Mesothelial cell of epicardium (in vitro differentiated cells): ENCODE measurements at places on chromosomes 7 and 10. TPM values are rescaled to one million over a fixed set of nuclear protein-coding genes. Genes with fewer than 3 reads are reported as not detected.

- no peak for DNase-seq
Measured at GRCh38 chr10:119112056-119112455, 8.1 kb downstream of the DENND10 start.

- no peak for DNase-seq
Measured at GRCh38 chr7:152108359-152108758, 82.9 kb downstream of the GALNT11 start.

Gene PIP
- total RNA-seq = not detected in 3 replicates

Gene OGDHL
- 10.4 to 13.0 TPM (median 12.7 TPM) in 3 replicates for total RNA-seq
